ENCODE measurements at places on chromosomes 4 and X.
A peak's percentile ranks its signal among the peaks of the same experiment; 100 is the strongest.

DNA sequence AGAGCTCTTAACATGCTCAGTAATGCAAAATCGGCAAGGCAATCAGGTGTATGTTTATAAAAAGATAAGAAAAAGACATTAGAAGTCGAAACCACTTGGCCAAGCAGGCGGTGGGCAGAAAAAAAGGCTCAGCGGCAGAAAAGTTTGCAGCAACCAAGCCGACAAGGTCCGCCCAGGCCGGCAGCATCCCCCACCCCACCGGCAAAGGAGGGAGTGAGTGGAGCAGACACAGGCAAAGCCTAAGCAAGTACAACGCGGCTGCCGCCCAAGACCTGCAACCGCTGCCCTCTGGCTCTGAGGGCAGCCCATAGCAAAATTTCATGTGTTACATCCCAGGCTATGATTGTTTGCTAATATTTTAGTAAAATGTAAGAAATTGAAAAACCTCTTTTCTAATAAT is 125.4 kb upstream of the ZCCHC13 start:
- no peak for DNase-seq

DNA sequence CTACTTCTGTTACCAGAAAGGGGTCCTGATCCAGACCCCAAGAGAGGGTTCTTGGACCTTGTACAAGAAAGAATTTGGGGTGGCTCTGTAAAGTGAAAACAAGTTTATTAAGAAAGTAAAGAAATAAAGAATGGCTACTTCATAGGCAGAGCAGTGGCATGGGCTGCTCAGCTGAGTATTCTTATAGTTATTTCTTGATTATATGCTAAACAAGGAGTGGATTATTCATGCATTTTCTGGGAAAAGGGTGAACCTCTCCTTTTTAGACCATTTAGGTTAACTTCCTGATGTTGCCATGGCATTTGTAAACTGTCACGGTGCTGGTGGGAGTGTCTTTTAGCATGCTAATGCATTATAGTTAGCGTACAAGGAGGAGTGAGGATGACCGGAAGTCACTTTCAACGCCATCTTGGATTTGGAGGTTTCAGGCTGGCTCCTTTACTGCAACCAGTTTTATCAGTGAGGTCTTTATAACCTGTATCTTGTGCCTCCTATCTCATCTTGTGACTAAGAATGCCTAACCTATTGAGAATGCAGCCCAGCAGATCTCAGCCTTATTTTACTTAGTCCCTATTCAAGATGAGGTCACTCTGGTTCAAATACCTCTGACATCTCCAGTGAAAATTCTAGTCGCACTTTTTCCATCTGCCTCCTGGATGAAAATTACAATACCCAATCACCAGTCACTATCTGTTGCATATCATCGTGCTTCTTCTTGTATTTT is 15.5 kb upstream of the TDO2 start:
- no peak for DNase-seq

DNA sequence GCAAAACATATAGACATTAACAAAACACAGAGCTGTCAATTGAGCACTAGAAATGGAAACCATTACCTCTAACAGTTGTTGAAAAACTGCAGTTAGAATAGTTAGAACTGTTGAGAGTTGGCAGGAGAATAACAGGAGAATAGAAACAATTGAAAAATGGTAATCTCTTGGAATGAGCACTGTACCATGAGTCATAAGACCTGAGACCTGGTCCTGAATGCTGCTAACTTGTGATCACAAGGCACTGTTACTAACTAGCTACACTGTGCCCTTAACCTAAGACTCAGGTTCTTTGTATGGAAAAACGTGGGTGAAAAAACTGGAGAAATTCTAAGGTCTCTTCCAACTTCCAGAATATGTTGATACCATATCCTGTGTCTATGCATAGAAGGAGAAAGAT is 29.3 kb downstream of the FAM114A1 start:
- DNase-seq: no peak

GRCh38 chr4:17698116-17698515 is 83.3 kb downstream of the FAM184B start:
- no peak for DNase-seq

GRCh38 chrX:77014377-77015372 is 432.5 kb upstream of the FGF16 start:
- no peak for DNase-seq

DNA sequence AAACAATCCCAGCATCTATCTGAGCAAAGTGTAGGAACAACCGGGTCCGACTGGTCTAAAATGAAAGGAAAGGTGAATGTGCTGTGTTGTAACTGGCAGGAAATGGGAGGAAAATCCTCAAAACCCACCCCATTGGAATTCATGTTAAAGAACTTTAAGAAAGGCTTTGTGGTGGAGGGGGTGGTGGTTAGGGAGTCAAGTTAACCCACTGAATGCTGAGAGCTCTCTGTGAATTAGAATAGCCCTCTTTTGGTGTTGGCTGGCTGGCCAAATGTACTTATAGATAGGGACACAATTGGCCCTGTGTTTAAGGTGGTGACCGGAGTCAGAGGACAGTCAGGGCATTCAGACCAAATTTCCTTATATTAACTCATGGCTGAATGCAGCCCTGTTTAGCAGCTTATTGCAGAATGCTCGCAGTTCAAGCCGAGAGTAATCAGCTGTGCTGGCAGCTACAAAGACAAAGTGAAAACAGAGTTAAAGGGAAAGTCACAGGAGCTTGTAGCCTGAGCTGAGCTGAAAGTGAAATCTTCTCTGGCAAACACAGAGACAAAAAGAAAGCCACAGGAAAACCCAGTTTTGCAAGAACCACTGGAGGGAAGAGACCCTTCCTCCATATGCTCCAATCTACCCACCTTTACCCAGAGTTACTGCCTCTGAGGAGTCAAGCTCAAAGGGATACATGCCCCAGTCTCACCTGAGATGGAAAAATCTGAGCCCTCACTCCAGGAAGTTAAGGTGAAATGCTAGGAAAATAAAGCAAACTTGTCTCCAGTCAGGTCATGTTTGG is 38.5 kb upstream of the UGT2B7 start:
- DNase-seq: no peak

DNA sequence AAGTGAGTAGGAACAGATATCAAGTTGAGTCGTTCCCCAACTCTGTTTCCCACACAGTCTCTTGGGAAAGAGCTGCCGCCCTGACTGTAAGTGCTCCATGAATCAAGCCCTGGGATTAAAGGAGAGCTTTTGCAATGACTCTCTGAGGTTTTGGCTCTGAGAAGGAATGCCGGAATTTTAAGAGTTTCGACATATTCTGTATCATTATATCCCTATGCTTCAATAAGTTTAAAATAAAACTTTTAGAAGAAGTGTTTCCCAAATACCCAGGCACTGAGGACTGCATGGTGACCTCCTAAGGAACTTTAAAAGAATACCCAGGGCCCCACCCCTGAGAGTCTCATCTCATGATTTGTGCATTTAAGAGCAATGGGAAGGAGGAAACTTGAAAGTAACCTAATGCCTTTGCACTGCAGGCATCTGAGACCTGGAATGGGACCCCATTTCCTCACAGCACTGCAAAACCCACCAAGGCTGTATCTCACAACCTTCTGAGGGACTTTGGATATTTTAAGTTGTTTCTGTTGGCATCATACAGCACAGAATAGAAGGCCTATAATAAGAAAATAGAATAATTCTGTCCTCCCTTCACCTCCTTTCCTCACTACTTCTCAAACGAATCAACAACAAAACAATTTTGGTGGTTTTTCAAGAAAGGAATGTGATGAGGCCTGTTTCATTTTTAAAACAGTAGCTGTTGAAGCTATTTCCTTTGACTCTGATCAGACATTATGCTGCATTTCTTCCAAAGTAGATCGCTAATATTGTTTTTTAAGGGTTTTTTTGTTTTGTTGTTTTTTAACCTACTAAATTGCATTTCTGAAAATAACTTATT is 121.2 kb downstream of the GASK1B start:
- DNase-seq: no peak

GRCh38 chr4:148283665-148284064 is 158.5 kb downstream of the NR3C2 start:
- no peak for DNase-seq

GRCh38 chr4:38160487-38161207 is 200.4 kb downstream of the PTTG2 start:
- DNase-seq: no peak

DNA sequence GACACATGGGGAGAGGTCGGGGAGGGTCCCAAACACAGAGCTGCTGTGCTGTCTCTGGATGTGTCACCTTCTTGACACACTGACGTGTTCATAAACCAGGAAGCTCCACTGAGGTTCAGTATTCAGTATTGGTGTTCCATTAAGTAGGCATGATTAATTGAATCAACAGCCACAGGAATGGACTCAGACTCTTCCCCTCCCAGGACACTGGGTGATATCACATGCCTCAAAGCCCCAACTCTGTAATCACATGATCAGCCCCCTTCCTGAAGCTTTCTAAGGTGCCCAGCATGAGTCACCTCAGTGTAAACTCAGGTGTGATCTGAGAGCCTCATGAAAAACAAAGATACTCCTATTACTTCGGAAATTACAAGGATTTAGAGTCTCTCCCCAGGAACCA is 21.1 kb upstream of the HNRNPD start:
- no peak for DNase-seq

DNA sequence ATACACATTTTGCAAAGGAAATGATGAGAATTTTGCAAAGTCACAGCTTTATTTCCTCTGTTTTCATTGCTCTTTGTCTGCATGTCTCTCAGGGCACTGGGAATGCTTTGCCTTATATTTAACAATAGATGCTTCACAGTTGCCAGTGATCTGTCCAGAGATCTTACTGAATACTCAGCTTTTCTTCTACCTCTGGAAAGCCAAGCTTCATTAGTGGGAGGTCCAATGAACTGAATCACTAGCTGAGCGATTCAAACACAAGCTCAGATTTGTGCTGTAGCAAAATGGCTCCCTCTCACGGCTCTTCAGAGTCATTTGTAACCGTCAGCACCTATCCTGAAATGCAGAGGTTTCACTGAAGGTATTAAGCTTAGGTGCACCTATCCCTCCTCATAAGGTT is 138.9 kb downstream of the DCLK2 start:
- DNase-seq: no peak

DNA sequence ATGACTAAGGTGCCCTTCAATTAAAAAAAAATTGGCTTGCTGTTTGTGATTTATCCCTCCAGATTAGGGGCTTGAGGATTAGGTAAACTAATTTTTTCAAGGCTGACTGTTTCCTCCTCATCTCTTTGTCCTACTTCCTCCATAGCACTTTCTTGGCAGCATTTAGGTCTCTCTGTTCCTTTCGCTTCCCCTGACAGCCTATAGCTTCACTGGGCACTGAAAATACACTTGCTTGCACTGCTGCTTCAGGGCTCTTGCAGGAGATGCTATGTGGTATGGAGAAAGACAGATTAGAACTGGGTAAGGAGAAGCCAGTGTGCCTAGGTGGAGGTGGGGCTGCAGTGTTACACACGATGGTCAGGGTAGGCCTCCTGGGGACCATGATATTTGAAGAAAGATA is 112.3 kb upstream of the SFRP2 start:
- DNase-seq: no peak

DNA sequence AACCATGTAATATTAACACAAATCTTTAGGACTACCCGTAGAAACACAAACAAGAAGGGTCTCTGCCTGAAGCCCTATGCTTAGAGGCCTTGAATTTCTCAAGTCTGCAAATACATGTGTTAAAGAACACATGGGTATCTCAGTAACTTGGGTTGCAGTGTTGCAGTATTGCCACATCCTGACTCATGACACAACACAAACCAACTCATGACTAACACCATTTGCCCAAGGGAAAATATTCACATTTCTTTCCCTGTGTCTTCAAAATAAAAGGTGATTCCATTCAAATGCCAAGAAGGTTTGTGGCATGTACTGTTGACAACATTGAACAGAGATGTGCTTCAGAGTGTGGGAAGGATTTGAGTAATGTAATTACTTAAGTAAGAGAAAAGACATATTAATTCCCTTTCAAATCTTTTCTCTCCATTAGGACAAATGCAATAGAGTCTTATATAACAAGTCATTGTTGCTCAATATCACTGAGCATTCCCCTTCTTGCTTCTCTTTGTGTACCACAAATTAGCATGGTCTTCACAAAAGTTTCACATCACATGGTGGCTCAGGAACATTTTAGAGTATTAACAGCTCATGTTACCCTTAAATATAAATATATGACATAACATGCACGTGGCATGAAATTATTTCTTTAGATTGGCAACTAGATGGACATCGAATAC is 487.1 kb downstream of the STPG2 start:
- DNase-seq: no peak

DNA sequence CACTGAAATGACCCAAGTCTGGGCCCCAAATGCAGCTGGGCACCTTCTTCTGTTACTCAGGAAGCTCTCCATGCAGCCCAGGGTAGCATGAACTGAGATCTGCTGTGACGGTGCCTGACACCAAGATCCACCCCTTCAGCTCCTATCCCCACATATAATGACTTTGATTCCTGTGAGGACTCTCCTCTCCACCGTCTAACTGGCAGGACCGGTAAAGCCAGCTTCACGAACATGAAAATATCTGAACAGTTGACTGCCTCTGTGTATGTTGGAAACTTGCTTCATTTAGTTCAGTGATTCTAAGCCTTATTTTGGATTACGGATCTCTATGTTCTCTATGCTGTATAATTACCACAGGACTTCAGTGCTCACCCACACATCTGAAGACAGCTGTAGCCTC is 115.5 kb upstream of the TMEM150C start:
- DNase-seq: no peak

GRCh38 chrX:154804957-154805695 is at the start of gene MPP1:
Gene MPP1, minus strand, starts transcription at chrX:154805485. Its CDS starts 112 bp downstream, at chrX:154805373.
- DNase-seq: peak; percentile 85

- DNase-seq: no peak
Measured at GRCh38 chr4:81352446-81352835, 119.3 kb downstream of the RASGEF1B start.

DNA sequence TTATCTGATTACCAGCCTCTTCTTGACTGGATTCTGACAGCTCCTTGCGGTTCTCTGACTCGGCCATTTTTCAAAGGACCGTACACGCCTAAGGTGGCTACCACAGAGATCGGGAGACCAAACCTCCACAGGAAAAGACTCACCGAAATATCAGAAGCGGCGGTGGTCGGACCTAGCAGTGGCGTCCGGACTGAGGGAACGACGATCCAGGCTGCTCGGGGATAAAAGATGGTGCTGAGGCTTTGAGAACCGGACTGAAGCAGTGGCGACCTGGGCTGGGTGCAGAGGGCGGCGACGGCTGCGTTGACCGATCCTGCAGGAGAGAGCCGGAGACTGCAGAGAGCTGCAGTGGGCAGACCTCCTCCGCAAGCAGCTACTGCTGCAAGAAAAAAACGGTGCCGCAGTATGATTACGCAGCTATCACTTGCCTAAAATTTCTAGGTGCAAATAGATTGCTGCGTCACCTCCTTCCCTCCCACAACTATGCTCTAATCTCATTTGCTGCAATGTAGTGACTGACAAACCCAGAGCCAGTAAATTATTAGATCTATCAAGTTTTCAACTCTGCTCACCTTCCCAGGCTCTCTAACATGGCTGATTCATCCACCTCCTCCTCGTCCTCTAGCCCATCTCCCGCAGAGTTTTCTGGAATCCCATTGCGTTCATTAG is at the start of gene NAP1L2:
Gene NAP1L2, minus strand, starts transcription at position 426 of the 669 bp plus-strand sequence. Its CDS starts 359 bp downstream, at position 67.
- DNase-seq: peak; percentile 41

GRCh38 chr4:54228961-54229501 is at the start of gene PDGFRA:
Gene PDGFRA, plus strand, starts transcription at chr4:54229293. Its CDS starts 29,476 bp downstream, at chr4:54258769.
- no peak for DNase-seq
